ENCODE measurements at places on chromosomes 3 and 15.
A peak's percentile ranks its signal among the peaks of the same experiment; 100 is the strongest.

- no peak for DNase-seq
Observed at GRCh38 chr15:31041610-31042009, 50.2 kb upstream of the MTMR10 start.

GRCh38 chr15:90902040-90902839, 862 bp upstream of the MAN2A2 start:
- peak; percentile 53 for DNase-seq

DNA sequence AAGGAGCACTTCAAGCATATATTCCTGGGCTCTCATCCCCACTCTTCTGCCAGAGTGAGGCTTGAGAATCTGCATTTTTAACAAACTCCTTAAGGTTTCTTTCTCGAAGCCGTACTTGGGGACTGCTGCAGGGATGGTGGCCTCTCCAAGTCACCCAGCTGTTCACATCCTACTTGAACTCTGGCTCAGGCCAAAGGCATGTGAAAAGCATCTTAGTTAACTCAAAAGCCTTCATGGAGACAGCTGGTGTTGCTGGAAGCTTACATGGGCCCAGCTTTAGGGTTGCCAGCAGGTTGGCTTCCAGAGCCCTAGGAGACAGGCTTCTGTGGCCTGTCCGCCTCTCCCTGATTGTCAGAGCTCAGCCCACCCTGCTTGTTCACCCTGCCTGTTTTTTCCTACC, 139.2 kb downstream of the THSD4 start:
- no peak for DNase-seq

DNA sequence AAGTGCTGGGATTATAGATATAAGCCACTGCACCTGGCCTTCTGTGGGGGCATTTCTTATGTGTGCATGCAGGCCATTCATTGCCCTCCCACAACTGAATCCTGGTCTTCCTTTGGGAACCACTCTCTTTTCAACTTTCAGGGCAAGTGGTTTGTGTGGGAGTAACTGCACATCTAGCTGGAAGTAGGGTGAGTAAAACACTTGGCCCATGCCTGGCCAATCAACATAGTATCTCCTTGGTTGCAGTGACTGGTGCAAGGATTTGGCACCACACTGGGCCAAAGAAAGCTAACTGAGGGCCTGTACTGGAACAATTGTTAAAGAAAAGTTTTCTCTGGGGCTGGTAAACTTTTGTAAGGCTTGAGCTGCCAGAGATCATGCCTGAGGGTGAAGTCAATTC, 189.2 kb upstream of the FEZF2 start:
- no peak for DNase-seq

GRCh38 chr3:128804017-128804810, 75.2 kb upstream of the ACAD9 start:
- peak; percentile 37 for DNase-seq

DNA sequence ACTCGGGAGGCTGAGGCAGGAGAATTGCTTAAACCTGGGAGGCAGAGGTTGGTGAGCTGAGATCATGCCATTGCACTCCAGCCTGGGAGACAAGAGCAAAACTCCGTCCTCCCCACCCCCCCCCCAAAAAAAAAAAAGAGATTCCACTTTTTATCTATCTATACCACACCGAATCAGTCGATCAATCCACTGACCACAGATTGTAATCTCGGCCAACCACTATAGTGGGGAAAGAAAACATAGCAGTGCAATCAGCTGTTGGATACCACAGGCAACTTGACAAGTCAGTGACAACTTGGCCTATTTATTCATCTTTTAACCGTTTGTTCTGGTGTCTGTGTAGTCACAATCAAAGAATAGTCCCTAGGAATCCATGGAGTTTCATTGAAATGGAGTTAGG, 299.2 kb downstream of the FHIT start:
- no peak for DNase-seq

GRCh38 chr3:6540981-6541380, 319.9 kb upstream of the GRM7 start:
- no peak for DNase-seq

DNA sequence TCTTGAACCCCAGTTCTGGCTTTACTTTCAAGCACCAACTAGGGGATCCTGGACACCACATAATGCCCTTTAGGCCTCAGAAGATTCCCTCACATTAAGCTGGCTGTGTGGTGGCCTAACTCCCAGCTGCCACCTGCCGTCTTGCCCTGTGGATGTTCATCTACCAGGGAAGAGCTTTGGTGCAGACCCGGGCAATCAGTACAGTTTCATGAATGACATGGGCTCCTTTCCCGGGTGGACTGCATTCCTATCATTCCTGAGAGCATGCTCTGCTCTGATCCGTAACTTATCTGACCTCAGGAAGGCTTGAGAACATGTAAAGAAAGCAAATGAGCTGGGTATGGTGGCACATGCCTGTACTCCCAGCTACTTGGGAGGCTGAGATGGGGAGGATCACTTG, 50.0 kb upstream of the GSK3B start:
- no peak for DNase-seq

DNA sequence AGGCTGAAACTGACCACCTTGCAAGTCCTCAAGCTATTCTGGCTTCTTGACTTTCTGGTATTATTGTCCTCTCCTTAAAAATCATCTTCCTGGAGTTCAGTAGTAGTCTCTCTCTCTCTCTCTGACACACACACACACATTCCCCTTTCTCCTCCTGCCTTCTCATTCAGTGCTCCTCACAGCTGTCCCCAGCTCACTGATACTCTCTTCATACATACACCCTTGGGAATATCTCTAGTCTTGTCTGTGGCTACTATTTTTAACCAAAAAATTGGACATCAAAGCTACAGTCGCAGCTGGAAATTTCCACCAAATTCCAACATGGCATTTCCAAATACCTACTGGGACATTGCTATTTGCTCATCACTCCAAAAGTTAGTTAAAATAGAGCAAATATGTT, 178.9 kb downstream of the ECT2 start:
- DNase-seq: no peak

GRCh38 chr3:111937871-111938270, 41.0 kb upstream of the ABHD10 start:
- no peak for DNase-seq

GRCh38 chr3:138434875-138435772, 708 bp downstream of the ESYT3 start:
- no peak for DNase-seq

DNA sequence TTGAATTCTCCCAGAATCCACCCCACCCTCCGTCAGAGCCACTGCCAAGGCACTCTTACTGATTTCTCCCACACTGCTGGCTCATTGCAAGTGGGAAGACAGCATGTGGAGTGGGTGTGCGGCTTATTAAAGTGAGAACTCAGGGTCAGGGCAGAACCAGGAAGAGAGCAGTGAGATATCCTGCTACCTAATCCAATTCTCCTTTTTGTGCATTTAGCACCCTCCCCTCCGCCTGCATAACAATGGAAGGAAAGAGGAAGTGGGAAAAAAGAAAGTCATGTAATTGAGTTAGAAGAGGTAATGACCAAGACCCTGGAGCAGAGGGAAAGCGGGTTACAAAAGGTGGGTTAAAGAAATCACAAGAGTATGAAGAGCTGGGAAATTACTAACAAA, 27.8 kb upstream of the PIK3CB start:
- DNase-seq: no peak

DNA sequence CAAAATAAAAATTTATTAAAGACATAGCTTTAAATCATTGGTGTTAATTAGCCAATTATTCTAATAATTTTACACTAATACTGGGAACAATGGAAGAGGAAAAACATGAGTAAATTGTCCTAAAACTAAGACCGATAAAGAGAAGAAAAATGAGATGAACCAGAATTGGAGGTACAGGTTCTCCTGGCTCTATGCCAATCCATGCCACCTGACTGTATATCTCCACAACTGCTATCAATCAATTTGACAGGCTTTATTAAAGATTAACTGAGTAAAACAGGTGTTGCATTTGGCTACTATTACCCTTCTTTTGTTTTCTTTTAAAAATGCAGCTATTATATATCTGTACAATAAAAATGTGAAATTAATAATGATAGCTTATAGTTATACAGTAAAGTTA, 850.0 kb downstream of the CADM2 start:
- no peak for DNase-seq

GRCh38 chr3:28028554-28028953, 212.9 kb upstream of the CMC1 start:
- DNase-seq: no peak

GRCh38 chr15:35139822-35140221, 54.7 kb upstream of the NANOGP8 start:
- DNase-seq: no peak
